Right atrium auricular region (tissue), 2 donors: ENCODE measurements at places on chromosomes 3 and 15.
A peak's percentile ranks its signal among the peaks of the same experiment; 100 is the strongest.

GRCh38 chr3:191320316-191320715, 8.9 kb upstream of the CCDC50 start:
- no peak for DNase-seq

DNA sequence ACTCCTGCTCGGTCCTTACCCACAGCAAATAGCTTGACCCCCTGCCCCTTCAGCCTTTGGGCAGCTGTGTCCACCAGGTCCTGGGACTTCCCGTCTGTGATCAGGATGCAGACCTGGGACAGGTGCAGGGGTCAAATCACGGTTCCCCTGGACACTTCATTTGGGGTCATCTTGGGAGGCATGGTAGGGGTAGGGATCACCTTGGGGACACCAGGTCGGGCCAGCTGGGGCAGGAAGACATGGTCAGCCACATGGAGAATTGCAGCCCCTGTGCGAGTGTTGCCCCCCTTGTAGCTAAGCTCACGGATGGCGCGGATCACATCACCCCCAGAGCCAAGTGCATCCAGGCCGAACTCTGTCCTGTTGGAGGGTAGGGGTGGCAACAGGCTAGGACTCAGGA, 1.8 kb downstream of the COL7A1 start:
- no peak for DNase-seq

DNA sequence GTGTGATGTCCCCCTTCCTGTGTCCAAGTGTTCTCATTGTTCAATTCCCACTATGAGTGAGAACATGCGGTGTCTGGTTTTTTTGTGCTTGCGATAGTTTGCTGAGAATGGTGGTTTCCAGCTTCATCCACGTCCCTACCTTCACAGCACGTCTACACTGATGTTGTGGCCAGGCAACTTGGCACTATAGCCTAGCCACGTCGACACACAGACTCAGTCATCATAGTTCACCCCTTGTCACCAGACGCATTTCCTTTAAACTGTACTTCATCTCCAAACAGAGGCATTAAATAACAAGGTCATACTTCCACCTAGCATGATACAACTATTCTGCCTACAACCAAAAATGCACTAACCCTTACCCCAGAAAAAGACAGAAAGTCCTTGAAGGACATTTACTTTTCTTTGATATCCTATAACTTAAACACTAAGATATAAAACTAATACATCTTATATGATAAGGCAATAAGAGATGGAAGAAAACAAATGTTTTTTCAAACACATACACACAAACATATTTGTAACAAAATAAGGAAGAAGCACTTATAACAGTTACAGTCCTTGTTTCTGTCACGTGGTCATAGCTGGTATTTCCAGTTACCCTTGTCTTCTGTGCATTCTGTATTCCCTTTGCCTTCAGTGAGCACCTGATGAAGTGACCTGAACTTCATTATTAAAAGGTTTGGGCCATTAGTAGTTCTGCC, 121.4 kb downstream of the KLF13 start:
- no peak for DNase-seq

DNA sequence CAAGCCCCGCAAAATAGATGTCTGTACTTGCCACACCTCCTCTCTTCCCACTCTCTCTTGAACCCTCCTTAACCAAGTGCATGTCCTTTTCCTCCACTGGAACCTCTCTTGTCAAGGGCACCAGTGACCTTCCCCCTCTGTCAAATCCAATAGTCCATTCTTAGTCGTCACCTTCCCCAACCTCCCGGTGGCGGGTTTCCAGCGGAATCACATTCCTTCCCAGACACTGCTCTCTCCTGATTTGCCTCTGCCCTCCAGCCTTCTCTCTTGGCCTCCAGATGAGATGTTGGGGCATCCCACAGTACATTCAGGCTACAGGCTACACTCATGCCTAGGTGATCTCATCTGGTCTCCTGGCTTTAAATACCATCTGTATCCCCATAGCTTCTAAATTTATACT, 31.1 kb downstream of the SCN5A start:
- DNase-seq: no peak

GRCh38 chr3:116318370-116318769, 126.9 kb downstream of the LSAMP start:
- DNase-seq: no peak

DNA sequence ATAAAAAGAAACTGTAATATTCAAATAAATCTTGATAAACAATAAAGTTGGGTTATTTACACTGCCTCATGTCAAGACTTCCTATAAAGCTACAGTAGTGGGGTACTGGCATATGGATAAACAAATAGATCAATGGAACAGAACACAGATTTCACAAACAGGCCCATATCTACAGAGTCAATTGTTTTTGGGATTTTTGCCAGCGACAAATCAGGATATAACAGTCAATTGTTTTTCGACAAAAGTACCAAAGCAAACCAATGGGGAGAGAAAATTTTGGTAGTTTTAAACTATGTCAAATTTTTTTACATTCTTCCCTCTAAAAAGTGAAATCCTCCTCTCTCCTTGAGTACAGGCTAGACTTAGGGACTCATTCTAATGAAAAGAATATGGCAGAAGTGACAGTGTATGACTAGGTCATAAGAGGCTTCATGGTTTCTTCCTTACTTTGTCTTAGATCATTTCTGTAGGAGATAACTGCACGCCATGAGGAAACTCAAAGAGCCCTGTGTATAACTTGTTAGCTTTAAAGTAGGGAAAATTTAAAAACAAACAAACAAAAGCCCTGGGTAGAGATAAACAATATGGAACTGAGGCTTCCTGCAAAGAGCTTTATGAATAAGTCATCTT, 16.9 kb downstream of the IP6K1 start:
- DNase-seq: no peak

- no peak for DNase-seq
Measured at GRCh38 chr3:55207744-55208143, 279.4 kb downstream of the WNT5A start.

- no peak for DNase-seq
Measured at GRCh38 chr15:101357333-101357732, 62.3 kb upstream of the SNRPA1 start.

DNA sequence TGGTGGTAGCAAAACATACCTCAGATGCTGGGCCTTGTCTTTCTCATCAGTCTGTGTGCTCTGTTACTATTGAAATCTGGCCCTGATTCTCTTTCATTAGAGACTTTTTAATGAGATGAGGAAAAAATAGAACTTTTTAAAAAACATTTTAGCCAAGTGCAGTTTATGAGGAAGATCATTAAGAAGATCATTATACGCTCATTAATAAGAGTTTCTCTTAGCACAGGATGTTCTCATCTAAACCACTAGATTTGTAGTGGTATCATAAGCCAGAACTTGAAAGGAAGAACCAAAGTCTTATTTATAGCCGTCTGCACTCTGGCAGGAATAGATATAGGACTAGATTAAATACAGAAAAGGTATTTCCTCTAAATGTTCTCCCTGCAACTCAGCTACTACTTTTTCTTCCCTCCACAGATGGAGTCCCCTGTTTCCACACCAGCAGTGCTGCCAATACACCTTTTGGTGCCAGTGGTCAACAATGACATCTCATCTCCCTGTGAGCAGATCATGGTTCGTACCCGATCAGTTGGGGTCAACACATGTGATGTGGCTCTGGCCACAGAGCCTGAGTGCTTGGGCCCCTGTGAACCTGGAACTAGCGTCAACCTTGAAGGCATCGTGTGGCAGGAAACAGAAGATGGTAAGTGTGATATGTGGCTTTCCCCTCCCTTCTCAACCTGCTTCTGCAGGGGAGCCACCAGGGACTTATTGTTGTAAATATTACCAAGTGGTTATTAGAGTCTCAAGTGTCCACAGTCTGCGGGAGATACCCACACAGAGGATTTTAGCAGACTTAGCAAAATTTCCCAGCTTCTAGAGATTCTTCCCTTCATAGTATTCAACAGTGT, 152.8 kb downstream of the RBPMS2 start:
- no peak for DNase-seq

DNA sequence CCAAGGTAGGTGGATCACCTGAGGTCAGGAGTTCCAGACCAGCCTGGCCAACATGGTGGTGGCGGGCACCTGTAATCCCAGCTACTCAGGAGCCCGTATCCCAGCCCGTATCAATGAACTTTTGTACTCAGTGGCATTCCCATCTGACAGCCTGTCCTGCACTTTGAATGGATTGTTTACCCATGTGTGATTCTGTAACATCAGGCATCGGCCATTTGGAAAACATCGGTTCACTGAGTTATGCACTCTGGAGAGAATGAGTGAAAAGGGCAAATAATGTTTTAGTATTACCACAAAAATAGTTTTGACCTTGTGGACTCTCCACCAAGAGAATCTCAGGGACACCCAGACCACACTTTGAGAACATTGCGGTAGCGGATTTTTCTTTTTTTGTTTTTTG, 13.6 kb downstream of the KLHL25 start:
- no peak for DNase-seq

DNA sequence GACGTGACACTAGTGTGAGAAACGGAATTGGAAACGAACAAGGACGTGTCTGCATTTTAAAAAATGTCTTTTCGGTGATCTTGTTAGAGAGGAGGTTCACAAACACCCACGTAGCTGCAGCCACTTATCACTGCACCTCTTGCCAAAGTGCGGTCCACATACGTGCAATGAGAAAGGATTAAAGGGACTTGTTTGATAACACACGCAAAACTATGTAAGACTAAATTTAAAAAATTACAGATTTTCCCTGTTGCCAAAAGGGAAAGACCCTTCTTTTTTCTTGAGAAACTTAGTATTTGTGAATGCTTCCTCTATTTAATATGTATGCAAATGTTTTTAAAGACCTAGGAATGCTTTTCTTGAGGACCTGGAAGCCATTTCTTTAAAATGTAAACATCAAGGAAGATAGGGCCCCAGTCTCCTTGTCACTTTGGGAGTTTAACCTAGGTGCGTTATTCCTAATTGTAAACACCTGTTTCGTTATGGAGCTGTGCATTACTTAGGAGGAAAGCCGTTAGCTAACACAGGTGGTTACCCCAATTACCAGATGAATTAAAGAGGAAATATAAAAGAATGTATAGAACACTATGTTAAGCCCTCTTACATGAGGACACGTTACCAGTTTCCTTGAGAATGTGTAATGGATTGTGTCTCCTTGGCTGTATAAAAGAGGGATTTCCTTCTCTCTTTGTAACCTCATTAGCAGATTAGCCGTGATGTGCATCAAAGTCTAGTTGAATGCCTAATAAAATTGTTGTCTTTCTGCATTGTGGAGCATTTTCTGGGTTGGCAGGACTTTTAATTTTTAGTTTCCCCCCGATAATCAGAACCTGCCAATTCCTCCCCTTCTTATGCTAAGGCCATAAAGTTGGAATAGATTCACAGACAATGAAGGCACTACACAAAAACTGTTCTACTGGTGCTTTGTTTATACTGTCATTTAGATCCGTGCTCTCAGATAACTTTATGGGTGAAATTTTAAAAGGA, 1.0 kb downstream of the LEKR1 start:
- no peak for DNase-seq

DNA sequence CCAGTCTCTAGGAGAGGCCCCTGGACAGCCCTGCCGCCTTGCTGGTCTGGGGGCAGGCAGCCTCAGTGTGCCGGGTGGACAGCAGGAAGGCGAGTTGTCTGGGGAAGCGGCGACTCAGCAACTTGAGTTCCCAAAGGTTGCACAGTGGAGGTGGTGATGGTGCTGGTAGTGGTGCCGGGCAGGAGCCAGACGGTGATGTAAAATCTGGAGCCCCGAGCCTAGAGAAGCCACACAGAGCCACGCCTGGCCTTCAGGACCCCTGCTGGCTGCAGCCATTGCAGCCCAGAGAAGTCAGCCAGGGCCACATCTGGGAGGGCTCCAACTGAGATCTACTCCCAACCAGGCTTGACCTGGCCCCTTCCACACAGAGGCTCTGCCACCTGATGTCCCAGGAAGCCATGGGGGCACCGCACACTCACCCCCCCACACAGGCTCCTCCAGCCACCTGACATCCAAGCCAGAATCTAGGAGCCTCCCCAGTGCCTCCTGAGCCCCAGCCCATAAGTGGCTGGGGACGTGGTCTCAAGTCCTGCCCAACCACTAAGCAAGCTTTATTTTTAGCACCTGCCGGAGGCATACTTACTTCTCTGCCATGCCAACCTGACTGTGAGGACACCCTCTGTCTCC, 8.8 kb downstream of the C3orf22 start:
- peak; percentile 49 for DNase-seq

DNA sequence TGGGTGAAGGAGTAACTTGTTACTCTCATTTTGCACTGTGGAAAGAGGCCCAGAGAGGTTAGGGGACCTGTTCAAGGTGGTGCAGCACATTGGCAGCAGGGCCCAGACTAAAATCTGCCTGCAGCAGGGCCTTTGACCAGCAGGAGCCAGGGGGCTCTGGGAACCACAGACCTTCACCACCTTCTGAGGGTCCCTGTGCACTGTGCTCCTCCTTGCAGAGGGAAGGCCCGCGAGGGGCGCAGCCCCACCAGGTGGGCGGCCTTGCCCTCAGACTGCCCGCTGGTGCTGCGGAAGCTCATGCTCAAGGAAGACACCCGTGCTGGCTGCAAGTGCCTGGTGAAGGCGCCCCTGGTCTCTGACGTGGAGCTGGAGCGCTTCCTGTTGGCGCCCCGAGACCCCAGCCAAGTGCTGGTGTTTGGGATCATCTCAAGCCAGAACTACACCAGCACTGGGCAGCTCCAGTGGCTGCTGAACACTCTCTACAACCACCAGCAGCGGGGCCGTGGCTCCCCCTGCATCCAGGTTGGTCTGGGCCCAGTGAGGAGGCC, 61.5 kb upstream of the FGD5 start:
- DNase-seq: no peak

- no peak for DNase-seq
Measured at GRCh38 chr3:187167777-187168176, 28.5 kb upstream of the RPL39L start.

DNA sequence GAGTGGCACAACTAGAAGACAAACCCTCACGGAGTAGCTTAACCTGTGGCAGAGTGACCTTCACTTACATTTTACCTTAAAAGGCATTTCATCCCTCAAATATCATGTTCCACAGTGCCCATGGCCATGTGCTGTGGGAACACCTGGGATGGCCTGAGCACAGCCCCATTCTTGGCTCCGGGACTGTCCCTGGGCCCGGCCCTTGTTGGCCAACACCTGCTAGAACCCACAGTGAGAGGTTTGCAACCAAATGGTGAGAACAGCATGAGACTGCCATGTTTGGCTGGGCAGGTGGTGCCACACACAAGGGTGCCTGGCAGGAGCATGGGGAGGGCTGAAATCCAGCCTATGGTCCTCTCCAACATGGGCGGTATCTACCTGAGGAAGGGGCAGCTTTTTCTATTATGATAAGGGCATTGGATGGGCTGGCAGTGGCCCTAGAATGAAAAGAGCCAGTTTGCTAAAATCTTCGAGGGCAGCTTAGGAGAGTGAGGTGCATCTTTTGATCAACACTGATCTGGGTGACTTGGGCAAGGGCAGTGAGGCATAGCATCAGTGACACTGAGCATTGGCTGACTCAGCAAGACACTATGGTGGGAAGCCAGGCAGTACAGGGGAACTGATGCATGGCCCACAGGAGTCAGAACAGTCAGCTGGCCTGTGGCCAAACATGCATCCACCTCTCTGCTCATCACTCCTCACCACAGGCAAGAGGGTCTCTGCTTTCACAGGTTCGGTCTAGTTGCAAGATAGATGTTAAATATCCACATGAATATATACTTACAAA, 53.9 kb downstream of the SYNM start:
- no peak for DNase-seq
